Activated naive CD8-positive, alpha-beta T cell treated with anti-CD3 and anti-CD28 coated beads, Interleukin-2, amount 10 ng/mL, durations not matched to agents 7 days and 5 days (primary cell): ENCODE measurements at places on chromosomes 2 and 18.
A peak's percentile ranks its signal among the peaks of the same experiment; 100 is the strongest.

- no peak for DNase-seq
Measured at GRCh38 chr2:46827274-46828134, 88.1 kb downstream of the MCFD2 start.

DNA sequence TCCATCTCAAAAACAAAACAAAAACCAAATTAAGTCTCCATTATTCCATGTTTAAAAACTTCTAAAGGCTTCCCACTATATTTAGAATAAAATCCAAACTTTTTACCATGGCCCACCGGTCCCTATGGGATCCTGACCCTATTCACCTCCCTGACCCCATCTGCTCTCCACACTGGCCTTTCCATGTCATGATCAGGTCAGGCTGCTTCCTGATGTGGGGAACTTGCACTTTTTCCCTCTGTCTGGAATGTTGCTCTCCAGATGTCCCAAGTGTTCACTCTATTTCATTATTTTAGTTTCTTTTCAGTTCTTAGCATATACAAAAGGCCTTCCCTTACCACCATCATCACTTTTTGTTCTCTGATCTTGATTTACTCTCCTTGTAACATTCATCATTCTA lies 7.5 kb upstream of the MTA3 start:
- no peak for DNase-seq

DNA sequence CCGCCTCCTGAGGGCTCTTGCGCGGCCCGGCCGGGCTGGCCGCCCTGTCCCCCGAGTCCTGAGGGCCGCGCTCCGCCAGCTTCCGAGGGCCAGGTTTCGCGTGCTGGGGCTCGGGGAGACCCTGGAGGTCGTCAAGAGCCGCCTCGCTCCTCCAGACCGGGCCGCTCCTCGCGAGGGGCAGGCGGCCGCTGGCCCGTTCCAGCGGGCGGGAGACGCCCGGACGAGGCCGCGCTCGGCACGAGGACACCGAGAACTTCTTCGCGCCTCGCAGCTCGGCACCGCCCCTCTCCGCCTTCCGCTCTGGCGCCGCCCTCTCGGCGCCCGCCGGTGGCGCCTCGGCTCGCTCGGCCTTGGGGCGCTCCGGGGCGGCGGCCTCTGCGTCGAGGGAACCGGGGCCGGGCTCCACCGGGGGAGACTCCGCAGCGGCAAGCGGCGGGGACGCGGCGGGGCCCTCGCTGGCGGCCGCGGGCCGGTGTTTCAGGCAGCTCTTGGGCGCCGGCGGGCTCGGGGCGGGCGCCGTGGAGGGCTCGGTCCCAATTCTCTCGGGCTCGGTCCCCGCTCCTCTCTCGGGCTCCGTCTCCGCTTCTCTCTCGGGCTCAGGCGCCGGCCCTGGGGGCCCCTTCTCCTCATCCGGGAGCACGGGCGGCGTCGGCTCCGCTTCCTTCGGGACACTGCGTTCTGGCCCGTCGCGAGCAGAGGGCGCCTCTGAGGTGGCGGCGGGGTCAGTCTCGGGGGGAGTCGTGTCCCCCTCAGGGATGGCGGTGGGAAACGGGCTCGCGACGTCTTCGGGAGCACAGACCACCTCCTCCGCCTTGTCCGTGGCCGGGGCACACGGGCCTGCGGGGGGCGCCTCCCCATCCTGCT lies 91.6 kb upstream of the MGAT4A start:
- DNase-seq: peak; percentile 84

GRCh38 chr2:155218945-155219344 lies 520.5 kb downstream of the KCNJ3 start:
- DNase-seq: no peak

DNA sequence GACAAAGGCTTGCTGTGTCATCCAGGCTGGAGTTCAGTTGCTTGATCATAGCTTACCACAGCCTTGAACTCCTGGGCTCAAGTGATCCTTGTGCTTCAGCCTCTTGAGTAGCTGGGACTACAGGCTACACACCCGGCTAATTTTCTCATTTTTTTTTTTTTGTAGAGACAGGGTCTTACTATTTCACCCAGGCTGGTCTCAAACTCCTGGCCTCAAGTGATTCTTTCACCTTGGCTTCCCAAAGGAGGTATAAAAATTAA lies 178.0 kb downstream of the MTCL1 start:
- no peak for DNase-seq

GRCh38 chr2:83364264-83364663 lies 1094.8 kb downstream of the SUCLG1 start:
- DNase-seq: no peak

- DNase-seq: no peak
Measured at GRCh38 chr2:179036353-179036905, 13.5 kb downstream of the CCDC141 start.

GRCh38 chr2:234763002-234763873 lies 188.6 kb upstream of the SH3BP4 start:
- no peak for DNase-seq

- DNase-seq: peak; percentile 84
Measured at GRCh38 chr2:231926180-231926741, at the start of gene NPPC. Gene NPPC, minus strand, starts transcription at chr2:231926396. Its CDS starts 147 bp downstream, at chr2:231926249.

DNA sequence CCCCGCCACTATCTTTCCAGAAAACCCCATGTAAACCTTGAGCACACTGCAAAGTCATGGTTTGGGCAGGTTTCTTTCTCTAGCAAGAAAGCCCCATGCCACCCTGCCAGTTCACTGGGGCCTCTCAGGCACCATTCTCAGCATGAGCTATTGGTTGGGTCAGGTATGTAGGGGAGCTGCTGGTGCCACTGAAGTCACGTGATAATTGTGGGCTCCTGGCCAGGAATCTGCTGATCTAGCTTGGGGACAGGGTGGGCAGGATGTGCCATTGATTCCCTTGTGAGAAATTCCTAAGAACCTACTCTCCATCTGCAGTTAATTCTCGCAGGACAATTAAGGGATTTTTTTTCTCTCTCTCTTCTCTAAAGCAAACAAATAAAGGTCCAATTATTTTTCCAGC lies 26.5 kb upstream of the HNMT start:
- no peak for DNase-seq

DNA sequence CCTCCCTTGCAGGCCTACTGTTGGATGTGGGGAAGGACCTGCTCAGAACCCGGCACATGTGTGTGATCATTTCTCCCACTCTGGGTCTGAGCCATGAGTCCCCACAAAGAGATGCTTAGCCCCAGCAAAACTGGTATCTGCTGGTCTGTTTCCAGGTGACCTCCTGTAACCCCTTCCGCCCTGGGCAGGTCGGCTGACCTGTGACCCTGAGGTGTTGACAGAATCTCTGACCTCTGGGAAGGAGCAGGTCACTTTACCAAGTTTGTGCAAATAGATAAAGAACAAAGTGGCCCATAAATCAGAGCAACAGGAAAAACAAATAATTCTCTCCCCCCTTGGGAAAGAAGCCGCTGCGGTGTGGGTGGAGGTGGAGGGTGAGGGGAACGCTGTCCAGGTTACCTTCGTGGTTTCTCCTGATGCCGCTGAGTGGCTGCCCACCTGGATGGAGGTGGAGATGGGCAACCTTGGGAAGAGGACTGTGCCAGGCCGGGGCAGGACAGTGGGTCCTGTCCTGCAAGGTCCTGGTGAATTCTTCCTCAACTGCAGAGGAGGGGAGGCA lies 174.0 kb upstream of the MYCN start:
- no peak for DNase-seq

- no peak for DNase-seq
Measured at GRCh38 chr2:32192418-32192817, 26.8 kb downstream of the SLC30A6 start.

DNA sequence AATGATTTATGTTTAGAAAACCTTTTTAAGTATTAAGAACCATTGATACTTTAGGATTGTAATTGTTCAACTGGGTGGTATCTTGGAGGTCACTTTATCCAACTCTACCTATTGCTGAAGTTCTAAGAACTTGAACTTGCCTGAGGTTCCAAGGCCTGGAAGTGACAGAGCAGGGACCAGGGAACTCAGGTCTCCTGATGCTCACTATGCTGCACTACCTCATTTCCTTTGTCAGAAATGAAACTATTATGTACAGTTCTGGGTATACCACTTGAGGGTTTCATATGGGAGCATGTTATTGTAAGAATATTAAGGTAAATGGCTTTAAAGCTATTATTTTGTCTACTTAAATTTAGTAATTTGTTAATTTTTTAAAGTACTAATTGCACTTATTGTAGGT lies 3.0 kb downstream of the MBD5 start:
- DNase-seq: no peak

DNA sequence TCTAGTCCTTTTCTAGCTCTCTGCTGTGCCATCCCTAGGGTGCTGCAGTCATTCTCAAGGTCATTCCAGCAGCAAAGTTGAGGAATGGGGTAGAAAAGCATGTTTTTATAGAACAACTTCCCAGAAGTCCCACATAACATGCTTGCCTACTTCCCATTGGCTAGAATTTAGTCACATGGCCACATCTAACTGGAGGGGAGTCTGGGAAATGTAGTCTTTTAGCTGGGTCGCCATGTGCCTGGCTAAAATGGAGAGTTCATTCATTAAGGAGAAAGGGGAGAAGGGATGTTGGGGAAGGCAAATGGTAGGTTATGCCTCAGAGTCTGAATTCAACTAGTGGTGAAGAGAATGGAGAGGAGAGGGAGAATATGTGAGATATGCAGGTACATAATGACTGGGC lies 85.7 kb downstream of the SLC4A3 start:
- no peak for DNase-seq

GRCh38 chr2:162477011-162477410 lies 133.1 kb downstream of the GCA start:
- no peak for DNase-seq

- DNase-seq: no peak
Measured at GRCh38 chr2:86485103-86485502, 43.9 kb downstream of the KDM3A start.

DNA sequence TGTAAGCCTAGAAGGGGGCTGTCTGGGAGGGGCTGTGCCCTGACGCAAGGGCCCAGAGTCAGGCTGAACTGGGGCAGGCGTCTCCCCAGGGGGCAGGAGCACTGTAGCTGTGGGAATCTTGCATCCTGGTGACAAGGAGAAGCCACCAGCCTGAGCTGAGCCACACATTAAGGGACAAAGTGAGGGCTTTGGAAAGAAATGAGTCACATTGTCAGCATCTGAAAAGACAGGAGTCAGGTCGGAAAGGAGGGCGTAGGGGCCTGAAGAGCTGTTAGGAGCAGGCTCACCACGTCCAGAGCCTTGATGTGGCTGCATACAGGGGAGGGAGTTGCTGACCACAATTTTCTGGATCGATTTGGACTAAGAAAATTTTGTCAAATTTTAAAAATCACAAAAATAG lies 298.6 kb downstream of the CYP26B1 start:
- DNase-seq: no peak

DNA sequence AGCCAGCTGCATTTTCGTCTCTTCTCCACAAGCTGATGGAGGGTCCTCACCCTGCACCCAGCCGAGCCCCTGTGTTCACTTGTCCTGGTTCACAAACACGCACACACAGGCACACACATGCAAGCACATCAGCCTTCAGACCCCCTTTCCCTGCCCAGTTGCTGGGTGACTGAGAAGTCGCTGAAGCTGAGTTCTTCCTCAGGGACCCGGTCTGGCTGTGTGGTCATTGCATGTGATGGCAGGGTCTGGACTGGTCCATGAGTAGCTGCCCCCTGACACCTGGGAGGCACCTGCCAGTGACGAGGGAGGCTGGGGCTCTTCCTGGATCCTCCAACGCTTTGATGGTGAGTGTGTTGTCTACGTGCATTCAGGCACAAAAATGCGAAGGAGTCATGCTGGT lies 546.1 kb upstream of the SALL3 start:
- no peak for DNase-seq

DNA sequence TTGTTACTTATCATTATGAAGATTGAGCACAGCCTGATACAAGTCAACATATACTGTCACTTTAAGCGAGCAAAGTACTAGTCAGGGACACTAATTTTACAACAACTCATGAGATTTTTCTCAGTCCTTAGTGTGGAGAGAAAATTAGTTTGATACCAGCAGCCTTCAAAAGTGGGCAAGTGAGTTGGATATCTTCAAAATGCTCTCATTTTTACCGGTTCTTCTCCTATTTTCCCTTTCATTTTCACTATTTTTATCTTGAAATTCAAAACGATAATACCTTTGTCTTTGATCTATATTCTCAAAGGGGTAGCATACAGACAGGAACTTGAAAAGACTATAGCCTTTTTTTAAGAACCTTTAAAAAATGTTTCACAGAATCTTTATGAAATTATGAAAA lies 52.0 kb upstream of the UBXN4 start:
- DNase-seq: no peak

DNA sequence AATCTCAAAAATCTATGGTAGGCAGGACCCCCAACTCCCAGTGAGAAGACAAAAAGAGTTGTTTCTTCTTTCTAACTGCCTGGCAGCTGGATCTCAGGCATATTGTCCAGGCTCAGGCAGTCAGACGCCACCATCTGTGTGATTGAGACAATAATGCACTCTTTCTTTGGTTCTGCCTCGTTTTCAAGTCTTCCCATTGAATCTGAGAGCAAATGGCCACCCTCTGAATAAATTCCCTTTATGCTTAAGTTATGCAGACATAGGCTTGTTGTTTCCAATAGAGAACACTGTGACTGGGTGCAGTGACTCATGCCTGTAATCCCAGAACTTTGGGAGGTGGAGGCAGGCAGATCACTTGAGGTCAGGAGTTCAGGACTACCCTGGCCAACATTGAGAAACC lies 15.3 kb upstream of the CD207 start:
- no peak for DNase-seq

DNA sequence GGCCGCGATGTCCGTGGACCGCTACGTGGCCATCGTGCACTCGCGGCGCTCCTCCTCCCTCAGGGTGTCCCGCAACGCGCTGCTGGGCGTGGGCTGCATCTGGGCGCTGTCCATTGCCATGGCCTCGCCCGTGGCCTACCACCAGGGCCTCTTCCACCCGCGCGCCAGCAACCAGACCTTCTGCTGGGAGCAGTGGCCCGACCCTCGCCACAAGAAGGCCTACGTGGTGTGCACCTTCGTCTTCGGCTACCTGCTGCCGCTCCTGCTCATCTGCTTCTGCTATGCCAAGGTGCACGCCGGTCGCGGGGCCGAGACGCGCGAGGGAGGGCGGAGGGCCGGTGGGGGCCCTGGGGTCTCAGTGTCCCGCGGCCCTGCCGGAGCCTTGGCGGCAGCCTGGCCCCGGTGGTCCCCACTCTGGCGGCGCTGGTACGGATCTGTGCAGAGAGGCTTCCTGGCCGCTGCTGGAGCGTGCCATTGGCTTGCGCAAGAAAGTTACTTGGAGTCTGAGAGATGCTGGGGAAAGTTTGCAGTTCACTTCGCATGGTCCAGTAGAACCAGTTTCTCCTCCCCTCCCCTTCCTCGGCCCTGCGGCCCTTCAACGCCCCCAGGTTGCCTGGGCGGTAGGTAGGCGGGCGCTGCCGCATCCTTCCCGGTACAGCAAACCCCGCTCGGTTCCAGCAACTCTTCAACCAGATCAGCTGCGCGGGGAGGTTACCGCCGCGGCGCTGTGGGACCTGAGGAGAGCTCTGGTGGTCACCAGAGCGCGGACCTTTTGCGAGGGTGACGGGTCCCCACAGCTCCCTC lies 1.5 kb downstream of the GALR1 start:
- peak; percentile 36 for DNase-seq
